Stimulated activated CD8-positive, alpha-beta memory T cell treated with anti-CD3 and anti-CD28 coated beads, Interleukin-7, amount 100 ng/mL, for 1 hour (primary cell): ENCODE measurements at places on chromosomes 7 and 10.
A peak's percentile ranks its signal among the peaks of the same experiment; 100 is the strongest.

- DNase-seq = no peak
Observed at GRCh38 chr10:30190577-30191552, 131.5 kb upstream of the JCAD start.

GRCh38 chr10:62306663-62307062 is 38.0 kb upstream of the RTKN2 start:
- DNase-seq = no peak

- no peak for DNase-seq
Observed at GRCh38 chr10:71264345-71265200, 52.2 kb downstream of the UNC5B start.

GRCh38 chr10:75396631-75397495 is 4.7 kb downstream of the ZNF503 start:
- DNase-seq = no peak

DNA sequence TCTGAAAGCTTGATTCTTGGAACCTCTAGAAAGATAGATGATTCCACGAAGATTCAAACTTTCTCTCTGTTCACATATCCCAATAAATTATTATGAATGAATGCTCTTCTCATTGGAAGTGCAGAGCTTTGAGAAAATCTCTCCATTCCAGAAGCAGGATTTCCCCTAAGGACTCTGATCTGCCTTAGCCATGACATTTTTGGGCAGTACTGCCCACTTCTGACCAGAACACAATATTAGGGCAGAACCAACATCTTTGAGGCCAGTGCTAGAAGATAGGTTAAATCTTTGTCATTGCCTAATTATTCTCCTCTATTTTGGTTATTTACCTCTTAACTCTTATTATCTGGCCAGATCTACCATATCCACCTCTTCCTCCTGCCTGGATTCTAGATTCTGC is 49.9 kb downstream of the ARMC3 start:
- DNase-seq = no peak

DNA sequence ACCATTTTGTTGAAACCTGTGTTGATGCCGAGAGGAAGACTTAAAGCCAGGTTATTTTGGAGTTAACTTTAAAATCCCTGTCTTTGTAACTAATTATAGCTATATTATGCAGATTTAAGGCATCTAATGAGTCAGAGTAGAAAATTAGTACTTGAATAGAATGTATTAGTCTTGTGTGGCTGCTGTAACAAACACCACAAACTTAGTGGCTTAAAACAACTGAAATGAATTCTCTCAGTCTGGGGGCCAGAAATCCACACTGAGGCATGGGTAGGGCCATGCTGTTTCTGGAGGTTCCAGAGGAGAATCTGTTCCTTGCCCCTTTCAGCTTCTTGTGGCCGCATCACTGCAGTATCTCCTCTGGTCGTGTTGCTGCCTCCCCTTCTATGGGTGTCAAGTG is 8.5 kb upstream of the KLF6 start:
- DNase-seq = no peak

DNA sequence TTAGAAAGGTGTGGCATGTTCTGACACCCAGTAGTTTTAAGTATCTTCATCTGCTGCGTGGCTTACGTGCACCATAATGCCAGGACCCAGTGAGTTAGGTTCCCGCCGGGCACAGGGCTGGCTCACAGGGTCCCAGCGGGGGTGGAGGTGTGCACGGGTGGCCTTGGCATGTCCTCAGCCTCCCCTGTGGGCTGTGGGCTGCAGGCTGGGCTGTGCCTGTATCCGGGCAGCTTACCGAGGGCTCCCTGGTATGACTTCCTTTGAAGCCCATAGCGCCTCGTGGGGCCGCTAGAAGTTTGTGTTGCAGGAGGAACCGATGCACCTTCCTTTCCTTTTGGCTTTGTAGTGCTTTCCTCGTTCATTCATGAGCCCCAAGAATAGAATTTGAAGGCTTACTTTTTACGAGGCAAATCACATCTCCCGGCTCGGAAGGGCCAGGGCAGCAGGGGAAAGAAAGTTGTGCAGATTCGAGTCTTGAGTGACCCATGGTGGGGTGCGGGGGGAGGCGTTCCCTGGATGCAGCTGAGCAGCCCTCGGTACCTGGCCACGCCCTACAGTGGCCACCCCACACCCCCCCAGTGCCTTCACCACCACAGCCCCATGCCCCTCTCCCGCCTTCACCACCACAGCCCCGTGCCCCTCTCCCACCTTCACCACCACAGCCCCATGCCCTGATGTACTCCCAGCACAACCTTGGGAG is 113.2 kb downstream of the WDR37 start:
- no peak for DNase-seq

- no peak for DNase-seq
Observed at GRCh38 chr10:3141351-3142005, 31.1 kb downstream of the PITRM1 start.

- DNase-seq = no peak
Observed at GRCh38 chr7:35405461-35405860, 151.6 kb upstream of the TBX20 start.

- DNase-seq = no peak
Observed at GRCh38 chr10:105800641-105801040, 1159.6 kb downstream of the SORCS3 start.

DNA sequence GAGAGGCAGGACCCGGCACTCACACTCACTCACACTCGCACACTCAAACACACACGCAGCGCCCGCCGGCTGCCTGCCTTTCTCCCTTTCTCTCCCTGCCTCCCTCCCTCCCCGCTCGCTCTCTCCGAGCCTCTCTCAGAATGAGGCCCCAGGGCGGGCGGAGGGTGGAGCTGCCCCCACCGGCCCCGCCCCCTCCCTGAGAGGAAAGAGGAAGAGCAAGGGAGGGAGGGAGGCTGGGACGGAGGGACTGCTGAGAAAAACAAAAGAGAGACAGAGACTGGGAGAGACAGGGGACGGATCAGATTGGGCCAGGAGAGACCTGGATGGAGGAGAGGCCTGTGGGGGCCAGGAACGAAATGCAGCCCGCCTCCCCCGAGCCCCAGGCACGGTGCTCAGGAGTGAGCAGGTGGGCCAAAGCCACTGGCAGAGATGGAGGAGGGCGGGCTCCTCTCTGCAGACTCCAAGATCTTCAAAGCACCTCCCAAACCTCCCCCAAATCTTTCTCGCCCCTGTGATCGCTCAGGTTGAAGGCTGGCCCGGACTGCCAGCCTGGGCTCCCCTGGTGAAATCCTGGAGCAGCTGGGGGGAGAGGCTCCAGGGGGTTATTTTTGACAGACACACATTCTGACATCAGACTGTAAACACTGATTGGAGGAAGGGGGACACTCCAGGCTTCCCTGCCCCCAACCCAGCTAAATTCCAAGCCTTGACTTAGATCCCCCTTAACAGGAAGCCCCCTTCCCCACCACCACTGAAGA is 5.1 kb downstream of the LDB1 start:
- DNase-seq = peak; percentile 72

DNA sequence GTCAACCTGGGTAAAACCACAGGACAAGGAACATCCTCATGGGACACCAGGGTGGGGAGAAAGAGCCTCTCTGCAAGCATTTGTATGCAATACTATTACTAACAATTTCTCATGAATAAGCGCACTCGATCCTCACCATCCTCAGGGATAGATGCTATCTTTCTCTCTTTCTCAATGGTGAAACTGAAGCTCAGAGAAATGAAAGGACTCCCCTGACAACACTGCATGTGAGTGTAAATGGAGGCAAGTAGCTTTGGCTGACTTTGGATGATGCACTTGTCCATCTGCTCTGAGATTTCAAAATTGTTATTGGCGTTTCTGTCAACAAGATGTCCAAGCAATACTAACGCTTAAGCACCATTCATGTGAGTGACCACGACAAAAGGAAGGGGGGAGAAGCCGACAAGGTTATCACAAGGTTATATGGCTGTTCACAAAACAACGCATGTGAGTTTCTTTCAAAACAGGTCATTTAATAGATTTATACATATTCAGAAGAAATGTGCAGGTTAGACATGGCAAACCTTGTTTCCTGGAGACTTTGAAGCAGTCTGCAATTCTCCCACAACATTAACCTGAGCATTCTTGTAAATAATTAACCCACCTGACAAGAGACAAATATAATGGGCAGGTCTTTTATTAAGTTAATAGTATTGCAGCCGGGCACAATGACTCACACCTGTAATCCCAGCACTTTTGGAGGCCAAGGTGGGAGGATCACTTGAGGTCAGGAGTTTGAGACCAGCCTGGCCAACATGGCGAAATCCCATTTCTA is 54.0 kb downstream of the IFIT5 start:
- DNase-seq = no peak

DNA sequence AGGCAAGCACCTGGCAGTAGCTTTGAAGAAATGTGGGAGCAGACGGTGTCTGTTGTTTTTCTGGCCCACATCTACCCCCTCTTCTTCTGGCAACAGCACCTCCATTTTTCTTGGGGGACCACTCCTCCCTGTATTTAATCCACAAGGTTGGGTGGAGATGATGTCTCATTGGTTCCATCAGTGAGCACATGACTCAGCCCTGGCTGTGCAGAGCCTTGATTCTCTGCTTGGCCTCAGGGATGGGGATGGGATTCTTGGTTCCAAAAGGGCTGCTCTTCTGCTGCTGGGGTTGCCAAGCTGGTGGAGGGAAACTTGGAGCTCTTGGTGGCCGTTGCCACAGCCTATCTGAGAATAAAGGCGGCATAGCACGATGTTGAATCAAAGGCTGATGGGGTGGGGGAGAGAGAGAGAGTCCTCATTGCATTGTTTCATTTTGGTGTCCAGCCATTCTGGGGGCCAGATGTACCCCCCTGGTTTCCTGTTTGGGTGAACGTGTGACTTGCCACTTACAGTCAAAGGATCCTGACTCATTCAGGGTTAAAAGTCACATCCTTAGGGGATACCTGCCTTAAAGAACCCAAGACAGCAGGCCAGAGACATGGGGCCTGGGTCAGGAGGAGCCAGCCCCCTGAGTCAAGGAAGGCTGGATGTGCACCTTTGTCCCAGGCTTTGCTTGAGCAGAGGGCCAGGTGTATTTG is 25.9 kb downstream of the GRK5 start:
- no peak for DNase-seq

GRCh38 chr7:66125052-66125694 is 10.5 kb downstream of the CRCP start:
- DNase-seq = no peak

- DNase-seq = no peak
Observed at GRCh38 chr7:4958477-4959301, at the start of gene MMD2. Gene MMD2 (minus strand): TSS chr7:4959187. CDS start chr7:4959017, 170 bp downstream.

GRCh38 chr10:92829042-92829785 is 19.1 kb upstream of the EXOC6 start:
- DNase-seq = no peak

- DNase-seq = no peak
Observed at GRCh38 chr7:150356265-150356897, 12.2 kb upstream of the REPIN1 start.

DNA sequence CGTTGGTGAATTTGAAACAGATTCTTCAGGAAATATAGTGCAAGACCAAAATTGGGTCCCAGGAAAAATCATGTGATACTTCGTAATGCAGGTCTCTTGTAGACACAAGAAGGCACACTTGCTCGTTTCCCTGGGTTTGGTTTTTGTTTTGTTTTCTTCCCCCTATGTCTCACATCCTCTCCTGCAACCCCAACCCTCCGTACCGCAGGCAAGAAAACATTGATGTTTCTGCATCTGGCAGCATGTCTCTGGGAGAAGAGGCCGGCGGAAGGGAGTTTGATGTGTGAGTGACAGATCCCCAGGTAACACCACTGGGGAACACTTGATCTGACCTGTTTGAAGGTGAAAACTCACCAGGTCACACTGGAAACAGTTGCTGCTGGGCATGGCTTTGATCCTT is 718.5 kb downstream of the AUTS2 start:
- no peak for DNase-seq

GRCh38 chr7:139698844-139699243 is 79.0 kb downstream of the HIPK2 start:
- DNase-seq = no peak

DNA sequence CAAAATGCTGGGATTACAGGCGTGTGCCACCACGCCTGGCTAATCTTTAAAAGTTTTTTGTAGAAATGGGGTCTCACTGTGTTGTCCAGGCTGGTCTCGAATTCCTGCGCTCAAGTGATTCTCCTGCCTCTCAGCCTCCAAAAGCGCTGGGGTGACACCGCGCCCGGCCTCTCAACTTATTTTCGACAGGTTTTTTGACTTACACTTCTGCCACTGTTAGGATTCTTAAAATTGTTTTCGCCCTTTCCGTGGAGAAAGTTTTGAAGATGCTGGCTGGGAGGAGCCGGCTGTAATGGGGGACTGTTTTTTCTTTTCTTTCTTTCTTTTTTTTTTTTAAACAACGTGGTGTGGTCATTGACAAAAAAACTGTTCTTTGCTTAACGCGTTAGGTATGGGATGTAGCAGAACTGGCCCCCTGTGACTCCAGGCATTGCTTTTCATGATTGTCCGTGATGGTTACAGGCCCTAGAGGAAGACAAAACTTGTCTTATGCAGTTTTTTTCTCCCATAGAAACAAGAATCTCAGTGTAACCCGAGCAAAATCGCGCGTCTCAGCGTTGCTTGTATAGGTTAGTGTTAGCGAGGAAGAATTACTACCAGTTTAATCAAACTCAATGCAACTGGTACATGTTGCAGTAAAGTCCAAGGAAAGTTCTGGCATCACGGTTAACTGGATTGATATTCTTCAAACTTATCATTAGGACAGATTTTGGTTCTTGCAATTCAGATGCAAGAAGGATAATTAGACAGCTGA is 72.2 kb downstream of the DAGLB start:
- no peak for DNase-seq

GRCh38 chr7:132782777-132783640 is 206.7 kb upstream of the PLXNA4 start:
- DNase-seq = no peak

GRCh38 chr10:25952857-25953256 is 18.8 kb downstream of the MYO3A start:
- DNase-seq = no peak

DNA sequence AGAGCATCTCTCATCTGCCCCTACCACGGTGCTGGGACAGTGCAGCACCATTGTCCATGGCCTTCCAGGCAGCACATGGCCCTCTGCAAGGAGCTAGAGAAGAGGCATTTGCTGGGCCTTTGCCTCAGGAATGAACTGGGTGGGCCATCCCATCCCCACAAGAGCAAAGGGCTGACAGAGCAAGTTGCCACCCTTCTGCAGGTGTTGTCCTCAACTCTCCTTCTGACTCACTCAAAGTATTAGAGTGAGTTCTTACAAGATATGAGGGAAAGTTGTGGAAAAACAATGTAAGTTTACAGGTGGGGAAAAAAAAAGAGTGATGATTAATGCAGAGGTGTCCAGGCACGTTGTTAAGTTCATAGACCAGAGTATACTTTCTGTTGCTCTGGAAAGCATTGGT is 261.2 kb downstream of the SKIDA1 start:
- DNase-seq = no peak

DNA sequence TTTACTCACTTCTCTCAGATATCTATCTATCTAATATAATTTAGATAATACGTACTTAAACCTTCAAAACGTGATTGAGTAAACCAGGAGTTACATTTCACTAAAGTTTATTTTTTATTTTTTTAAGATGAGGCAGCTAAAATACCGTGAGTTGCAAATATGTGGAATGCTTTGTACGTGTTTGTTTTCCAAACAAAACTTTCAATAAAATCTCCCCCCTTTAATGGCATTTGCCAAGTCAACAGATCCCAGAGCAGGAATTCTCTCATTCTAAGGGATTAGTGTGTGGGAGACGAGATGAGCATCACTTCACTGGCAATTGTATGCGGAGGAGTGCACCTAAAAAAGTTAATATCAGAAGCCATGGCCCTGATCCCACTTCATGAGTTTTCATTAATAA is 53.7 kb upstream of the MAGI2 start:
- DNase-seq = no peak

- no peak for DNase-seq
Observed at GRCh38 chr10:112124866-112125265, 58.7 kb downstream of the GPAM start.

GRCh38 chr7:130840599-130840998 is 106.6 kb upstream of the KLF14 start:
- DNase-seq = no peak

GRCh38 chr10:3347413-3348182 is 175.0 kb upstream of the PITRM1 start:
- no peak for DNase-seq
